Calu3 (cell line): ENCODE measurements at places on chromosomes 3 and 15. TPM values are rescaled to one million over a fixed set of nuclear protein-coding genes. Genes with fewer than 3 reads are reported as not detected.

Gene CCDC54
- not detected in 2 replicates for total RNA-seq

DNA sequence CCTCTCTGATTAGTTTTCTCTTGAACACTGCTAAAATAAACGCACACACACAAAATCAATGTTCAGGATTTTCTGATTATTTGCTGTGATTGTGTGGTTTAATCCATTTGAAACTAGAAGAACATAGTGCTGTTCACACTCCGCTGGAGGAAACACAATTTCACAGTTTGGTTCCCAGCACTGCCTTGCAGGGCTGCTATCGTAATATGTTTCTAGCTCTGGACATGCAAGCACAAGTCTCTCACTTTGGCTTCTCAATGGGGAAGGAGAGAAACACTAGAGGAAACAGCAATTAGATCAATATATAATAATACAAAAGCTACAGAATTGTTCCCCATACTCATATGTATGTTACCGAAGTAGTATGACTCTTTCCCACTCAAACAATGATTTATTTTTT is 299.5 kb downstream of the NSUN3 start:
- no peak for DNase-seq

DNA sequence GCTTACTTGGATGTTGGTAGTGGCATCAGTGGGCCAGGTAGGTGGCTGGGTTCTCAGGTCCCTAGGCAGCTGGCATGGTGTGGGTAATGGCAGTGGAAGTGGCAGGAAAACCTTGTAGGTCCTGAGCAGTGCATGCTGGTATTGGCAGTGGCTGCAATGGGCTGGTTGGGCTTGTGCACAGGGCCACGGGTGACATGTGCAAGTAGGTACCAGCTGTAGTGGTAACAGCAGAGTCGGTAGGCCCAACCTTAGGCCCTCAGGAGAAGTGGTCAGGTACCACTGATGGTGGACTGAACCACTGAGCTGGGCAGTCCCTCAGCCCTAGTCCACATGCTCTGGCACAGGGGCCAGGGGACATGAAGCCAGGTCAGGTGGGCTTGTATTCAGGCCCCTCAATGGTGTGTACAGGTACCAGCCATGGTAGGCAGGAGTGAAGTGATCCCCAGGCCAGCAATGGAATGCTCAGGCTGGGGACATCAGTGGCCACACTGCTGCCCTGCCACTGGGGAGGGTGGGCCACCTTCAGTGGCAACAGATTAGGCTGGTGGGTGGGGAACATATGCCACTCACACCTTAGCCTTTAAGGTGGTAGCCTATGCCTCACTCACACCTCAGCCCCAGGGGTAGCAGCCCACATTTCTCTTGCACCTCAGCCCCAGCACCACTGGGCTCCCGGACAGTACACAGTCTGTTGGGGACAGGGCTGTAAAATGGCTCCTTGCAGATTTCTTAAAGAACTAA is 118.1 kb downstream of the LRRK1 start:
- DNase-seq: no peak

- DNase-seq: no peak
These were observed 43.6 kb downstream of the PIK3R4 start for GRCh38 chr3:130702985-130703384.
